Tibial artery (tissue), 4 donors: ENCODE measurements at places on chromosomes 4 and X.
A peak's percentile ranks its signal among the peaks of the same experiment; 100 is the strongest.

DNA sequence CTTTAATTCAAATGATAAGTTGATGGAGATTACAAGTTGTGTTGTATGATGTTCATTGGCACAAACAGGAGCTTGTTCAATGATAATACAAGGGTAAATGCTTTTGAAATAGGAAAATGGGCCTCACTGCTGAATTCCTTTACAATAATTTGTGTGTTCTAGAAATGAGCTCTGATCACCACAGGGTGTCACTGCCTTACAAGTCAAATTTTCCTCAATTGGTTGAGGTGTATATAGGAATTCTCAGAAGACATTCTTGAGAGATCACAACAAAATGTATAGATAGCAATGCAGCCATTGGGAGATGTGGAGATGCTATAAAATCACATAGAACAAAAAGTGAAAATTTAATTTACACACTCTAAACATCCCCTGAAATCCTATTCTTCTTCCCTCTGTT is 49.6 kb downstream of the KLF8 start:
- no peak for DNase-seq

DNA sequence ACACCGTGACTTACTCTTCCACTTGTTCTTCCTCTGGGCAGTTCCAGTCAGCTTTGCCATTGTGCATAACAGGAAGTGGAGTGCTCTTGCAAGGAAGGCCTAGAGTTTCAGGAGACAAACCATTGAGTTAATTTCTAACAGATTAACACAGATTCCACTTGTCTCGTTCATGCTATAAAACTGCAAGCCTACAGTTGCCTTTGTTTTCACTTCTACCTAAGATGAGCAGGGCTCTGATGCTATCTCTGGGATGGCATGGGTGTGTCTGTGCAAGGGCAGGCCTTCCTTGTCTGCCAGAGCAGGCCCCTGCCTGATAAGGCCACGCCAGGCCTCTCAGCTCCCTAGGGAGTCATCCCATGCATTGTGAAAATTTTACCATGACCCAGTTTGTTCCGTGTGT is 67.7 kb upstream of the PGRMC2 start:
- no peak for DNase-seq

- DNase-seq = no peak
Observed at GRCh38 chrX:47420265-47420664, 49.9 kb downstream of the ZNF157 start.

GRCh38 chrX:13936521-13937225 is 93.0 kb downstream of the GEMIN8 start:
- DNase-seq = no peak

DNA sequence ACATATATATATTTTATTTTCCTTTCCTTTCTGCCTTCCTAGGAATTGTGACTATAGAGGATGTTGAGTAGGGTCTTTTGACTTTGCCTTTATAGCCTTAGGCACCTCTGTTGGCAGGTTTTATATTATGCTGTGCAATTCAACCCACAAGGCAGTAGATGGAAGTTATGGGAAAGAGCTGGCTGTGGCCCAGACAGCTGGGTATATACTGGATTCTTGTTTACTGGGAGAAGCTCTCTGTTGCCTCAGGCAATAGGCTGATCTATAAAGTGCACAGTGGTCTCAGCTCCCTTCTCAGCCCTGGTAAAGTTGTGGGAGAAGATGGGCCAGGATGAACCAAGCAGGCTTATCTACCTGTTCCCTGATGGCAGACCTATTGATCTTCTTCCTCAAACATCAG is 342.0 kb downstream of the GBA3 start:
- no peak for DNase-seq

DNA sequence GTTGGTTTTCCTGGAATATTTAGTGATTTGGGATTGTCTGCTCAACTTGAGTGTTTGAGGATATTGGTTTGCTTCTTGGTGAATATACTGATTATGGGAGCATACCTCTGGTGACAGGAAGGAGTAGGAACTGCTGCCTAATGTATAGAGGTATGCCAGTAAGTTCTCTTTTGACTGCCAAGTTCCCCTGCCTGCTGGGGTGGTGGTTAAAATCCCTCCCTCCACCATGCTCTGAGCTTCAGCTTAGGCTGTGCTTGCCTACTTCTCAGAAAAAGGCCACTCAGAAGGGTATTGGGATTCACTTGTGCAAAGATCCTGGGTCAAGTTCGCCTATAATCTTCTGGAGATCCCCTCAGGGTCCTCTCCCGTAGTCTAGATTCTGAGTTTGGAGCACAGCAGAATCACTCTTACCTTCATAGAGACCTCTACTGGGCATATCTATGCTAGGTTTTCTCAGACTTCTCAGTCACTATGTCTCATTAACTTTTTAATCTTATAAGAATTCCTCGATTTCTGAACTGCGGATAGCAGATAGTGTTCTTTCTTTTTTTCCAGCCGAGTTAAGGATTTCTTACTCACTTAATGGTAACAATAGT is 44.7 kb upstream of the DCK start:
- DNase-seq = no peak

GRCh38 chr4:7129871-7130620 is 62.2 kb upstream of the GRPEL1 start:
- DNase-seq = no peak

DNA sequence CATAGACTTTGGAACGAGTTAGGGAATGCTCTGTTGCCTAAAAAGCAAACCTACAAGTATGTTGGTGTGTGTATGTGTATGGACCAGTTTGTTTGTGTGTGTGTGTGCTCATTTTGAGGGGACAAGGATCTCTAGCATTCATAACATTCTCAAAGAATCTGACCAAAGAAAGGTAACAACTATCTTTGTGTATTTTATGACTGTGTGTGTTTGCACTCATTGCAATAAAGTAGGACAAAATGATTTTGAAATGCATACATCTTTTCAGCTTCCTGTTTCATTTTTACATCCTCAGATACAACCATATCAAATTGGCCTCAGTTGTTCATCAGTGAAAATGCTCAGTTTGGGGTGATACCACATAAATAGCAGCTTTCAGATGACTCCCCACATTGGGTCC is 8.3 kb upstream of the XK start:
- DNase-seq = no peak

- peak; percentile 75 for DNase-seq
Observed at GRCh38 chr4:125315576-125316400, 1.0 kb downstream of the FAT4 start.

GRCh38 chr4:186297013-186297645 is 31.1 kb downstream of the F11 start:
- no peak for DNase-seq

GRCh38 chrX:42490111-42490510 is 287.9 kb downstream of the PPP1R2C start:
- DNase-seq = no peak

- no peak for DNase-seq
Observed at GRCh38 chrX:134847133-134847532, 143.7 kb upstream of the SMIM10 start.

GRCh38 chrX:29852767-29853166 is 362.6 kb upstream of the MAGEB2 start:
- no peak for DNase-seq

DNA sequence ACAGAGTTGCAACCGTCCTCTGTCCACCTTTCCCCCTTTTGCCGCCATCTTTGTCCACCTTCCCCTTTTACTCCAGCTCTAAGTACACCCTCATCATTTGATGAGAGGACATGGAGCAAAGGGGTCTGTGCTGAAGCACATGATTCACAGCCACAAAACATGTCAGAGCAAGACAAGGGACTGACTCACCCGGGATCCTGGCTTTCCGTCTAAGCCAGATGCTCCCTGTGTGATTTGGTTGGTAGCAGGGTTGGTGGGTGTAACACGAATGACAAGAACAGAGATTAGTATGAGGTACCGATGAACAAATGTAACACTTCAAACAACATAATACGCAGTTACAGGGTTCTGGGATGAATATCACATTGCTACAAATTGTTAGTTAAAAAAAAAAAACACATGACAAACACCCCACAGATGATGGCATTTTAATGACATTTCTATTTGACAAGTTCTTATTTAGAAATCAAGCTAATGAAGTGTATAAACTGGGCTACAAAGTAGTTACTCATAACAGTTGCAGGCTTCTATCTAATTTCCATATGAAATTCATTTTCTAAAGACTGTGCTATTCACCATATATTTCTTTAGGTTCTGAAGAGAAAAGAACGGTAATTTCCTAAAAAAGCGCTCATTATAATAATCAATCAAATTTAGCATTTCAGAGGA is 71.4 kb upstream of the ETNPPL start:
- no peak for DNase-seq

DNA sequence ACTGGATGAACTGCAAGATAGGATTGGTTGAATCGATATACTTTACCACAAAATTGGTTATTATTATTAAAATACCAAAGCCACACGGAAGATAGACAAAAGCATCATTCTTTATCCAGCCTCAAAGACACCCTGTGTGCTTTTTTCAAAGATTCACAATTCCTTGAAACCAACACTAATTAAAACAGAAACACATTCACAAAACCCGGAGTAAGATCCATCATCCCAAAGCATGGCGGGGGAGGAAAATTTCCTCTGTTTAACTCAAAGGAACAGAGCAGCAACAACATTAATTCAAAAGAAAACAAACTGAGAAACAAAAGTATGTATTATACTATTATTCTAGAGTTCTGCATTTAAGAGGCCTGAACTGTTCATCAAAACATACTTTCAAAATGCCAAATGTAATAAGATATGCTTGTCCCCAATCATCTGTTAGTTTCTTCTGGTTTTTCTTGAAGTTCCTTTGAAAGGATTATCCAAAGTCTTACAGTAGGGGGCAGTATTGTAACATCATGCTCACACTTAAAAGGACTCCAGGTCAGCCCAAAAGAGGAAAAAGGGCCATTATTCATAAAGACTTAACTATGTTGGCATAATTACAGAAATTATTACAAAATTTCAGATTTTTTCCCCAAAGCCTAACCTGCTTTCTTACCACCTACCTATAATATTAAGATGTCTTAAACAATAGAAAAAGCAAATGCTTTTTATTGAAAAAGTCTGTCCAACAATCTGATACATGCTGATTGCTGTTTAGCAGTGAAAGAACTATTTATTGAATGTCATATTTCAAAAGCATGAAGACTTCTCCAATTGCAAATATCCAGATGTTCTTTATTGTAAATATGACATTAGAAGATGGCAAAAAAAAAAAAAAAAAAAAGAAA is 168.7 kb downstream of the SCFD2 start:
- no peak for DNase-seq

DNA sequence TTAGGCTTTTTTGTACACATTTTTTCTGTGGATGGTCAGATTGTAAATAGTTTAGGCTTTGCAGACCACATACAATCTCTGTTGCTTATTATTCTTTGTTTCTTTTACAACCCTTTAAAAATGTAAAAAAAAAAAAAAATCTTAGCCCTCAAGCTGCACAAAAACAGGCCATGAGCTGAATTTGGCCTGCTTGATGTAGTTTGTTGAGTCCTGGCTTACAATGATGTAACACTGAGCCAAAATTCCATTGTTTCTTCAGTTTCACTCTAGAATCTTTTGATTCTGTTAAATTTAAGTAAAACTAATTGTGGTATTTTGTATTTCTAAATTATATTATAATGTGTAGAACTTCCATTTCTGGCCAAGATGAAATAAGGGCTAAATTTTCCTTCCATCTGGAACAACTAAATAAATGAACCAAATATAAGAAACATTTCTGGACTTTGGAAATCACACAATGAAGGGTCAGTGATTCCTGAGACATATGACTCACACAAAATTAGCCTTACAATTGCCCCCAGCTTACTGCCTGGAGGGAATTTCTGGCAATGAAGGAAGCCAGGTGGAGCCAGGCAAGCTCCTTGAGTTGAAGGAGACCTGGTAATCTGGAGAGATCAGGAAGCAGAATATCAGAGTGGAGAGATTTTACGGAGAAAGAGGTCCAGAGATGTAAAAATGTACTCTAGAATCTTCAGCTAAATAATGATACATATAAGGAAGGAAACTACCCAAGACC is 29.8 kb downstream of the IQCM start:
- DNase-seq = no peak
